AG04450 (cell line): ENCODE measurements at places on chromosomes 3 and 15.

DNA sequence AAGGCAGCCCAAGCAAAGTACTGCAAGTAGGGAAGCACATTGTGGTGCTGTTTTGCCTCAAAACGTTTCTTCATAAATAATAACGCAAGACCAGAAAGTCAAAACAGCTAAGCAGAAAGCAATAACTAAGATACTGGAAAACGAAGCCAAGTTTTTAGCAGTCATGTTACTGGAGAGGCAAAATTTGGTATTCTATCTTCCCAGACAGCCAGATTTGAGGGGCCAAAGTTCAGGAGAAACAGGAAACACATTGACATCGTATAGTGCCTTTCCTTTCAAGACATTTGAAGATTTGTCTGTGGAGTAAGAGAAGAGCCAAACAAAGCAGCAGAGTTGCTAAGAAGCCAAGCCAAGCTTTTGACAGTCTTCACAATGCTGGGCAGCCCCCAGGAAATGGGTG, 843.6 kb upstream of the NECTIN3 start:
- DNase-seq, result no peak

DNA sequence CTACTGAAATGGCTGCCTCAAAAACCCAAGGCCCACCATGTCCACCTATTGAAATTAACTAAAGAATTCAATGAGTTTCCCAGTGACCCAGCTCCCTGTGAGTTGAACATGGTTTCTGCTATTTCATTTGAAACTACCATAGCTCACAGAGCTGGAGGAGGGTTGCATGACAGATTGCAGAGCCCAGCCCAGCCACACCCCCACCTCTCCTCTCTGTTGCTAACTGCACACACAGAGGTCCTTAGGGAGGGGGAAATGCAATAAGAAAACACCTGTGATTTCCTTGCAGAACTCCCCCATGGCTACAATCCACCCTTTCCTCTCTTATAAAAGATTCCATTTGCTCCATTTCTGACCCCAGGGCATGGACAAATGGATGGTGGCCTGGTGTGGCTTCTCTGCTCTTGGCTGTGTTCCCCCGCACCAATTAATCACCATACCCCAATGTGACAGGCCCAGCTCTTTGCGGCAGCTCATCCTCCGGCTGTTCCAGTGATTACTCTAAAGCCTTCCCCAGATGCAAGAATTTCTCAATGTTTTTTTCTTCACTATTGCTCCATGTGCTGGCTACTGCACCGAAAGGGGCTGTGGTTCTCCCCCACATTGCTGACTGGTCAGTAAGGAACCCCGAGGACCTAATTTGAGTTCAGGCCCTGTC, 208.4 kb upstream of the KBTBD8 start:
- DNase-seq, result no peak

GRCh38 chr3:144643771-144644198, 672.2 kb downstream of the DIPK2A start:
- peak; percentile 26 for DNase-seq

GRCh38 chr3:157816296-157816695, 289.9 kb downstream of the SHOX2 start:
- no peak for DNase-seq

- DNase-seq, result no peak
Measured at GRCh38 chr3:194184265-194184751, 48.4 kb downstream of the HES1 start.
